Foreskin fibroblast (primary cell): ENCODE measurements at places on chromosomes 12 and 14.

- no peak for DNase-seq
Observed at GRCh38 chr14:92274055-92274454, 48.9 kb upstream of the SLC24A4 start.

- no peak for DNase-seq
Observed at GRCh38 chr12:83932011-83932410, 980.6 kb downstream of the SLC6A15 start.

GRCh38 chr12:65740506-65740872 is 83.8 kb upstream of the HMGA2 start:
- no peak for DNase-seq

GRCh38 chr12:96194576-96194889 is 358 bp downstream of the ELK3 start:
- no peak for DNase-seq
